SJSA1 (cell line): ENCODE measurements at places on chromosomes 11 and 22.

- no peak for DNase-seq
Observed at GRCh38 chr22:41327124-41327523, 25.8 kb downstream of the ZC3H7B start.

DNA sequence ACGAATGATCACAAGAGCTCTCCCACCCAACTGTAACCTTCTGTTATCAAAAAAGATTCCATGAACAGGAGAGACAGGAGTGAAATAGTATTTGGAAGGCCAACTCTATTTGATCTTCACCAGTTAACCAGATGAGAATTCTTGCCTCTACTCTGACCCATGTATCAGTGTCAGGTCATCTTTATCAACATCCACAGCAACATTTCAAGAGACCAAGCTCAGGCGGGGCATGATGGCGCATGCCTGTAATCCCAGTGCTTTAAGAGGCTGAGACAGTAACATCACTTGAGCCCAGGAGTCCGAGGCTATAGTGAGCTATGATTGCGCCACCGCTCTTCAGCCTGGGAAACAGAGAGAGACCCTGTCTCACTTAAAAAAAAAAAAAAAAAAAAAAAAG lies 62.3 kb downstream of the GAB2 start:
- no peak for DNase-seq

GRCh38 chr11:74138572-74138971 lies 32.2 kb downstream of the C2CD3 start:
- peak; percentile 59 for DNase-seq

DNA sequence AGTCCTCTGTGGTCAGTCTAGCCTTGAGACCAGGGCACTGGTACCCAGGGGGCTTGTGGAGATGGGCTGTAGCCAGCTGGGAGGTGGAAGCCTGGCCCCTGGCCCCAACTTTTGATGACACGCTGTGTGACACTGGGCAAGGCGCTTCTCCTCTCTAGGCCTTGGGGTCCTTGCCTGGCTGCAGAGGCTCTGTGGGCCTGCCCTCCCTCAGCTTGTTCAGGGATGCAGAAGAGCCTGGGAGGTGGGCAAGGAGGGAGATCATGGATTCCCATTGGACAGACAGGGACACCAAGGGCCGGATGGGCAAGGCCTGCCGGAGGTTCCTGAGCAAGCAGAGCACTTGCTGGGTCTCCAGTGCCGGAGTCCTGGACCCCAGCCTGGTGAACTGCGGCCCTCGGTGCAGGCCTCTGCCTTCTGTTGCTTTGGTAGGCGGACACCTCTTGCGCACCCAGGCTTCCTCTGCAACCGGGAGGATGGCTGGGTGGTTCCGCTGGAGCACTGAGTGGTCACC lies 1.3 kb upstream of the PPP2R5B start:
- no peak for DNase-seq

- DNase-seq = no peak
Observed at GRCh38 chr22:39859903-39860588, 33.5 kb downstream of the ENTHD1 start.

GRCh38 chr11:105489446-105489845 lies 120.4 kb upstream of the GRIA4 start:
- DNase-seq = no peak

GRCh38 chr11:69253028-69253427 lies 40.9 kb upstream of the MYEOV start:
- DNase-seq = no peak

DNA sequence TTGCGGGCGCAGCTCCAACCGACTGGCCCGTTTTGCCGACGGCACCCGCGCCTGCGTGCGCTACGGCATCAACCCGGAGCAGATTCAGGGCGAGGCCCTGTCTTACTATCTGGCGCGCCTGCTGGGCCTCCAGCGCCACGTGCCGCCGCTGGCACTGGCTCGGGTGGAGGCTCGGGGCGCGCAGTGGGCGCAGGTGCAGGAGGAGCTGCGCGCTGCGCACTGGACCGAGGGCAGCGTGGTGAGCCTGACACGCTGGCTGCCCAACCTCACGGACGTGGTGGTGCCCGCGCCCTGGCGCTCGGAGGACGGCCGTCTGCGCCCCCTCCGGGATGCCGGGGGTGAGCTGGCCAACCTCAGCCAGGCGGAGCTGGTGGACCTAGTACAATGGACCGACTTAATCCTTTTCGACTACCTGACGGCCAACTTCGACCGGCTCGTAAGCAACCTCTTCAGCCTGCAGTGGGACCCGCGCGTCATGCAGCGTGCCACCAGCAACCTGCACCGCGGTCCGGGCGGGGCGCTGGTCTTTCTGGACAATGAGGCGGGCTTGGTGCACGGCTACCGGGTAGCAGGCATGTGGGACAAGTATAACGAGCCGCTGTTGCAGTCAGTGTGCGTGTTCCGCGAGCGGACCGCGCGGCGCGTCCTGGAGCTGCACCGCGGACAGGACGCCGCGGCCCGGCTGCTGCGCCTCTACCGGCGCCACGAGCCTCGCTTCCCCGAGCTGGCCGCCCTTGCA lies 1.0 kb downstream of the FJX1 start:
- DNase-seq = peak; percentile 61

DNA sequence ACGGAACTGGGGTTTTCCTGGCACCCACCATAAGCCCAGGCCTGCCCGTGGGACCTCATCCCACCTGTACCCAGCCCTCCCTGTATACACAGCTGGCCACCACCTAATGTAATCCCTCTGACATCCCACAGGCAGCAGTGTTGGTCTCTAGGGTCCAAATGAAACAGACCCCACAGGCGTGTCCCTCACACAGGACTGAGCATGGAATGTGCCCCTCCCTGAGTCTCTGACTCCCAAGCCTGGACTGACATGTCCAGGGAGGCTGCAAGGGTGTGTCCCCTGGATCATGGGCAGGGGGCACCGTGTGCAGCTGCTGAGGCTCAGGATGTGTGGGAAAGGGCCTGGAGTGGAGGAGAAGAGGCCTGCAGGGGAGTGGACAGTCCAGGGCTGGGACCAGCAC lies 50.6 kb upstream of the PPARA start:
- DNase-seq = no peak

GRCh38 chr11:74278721-74279161 lies 32.7 kb downstream of the P4HA3 start:
- DNase-seq = peak; percentile 58

- no peak for DNase-seq
Observed at GRCh38 chr11:28107191-28107749, 686 bp downstream of the KIF18A start.

DNA sequence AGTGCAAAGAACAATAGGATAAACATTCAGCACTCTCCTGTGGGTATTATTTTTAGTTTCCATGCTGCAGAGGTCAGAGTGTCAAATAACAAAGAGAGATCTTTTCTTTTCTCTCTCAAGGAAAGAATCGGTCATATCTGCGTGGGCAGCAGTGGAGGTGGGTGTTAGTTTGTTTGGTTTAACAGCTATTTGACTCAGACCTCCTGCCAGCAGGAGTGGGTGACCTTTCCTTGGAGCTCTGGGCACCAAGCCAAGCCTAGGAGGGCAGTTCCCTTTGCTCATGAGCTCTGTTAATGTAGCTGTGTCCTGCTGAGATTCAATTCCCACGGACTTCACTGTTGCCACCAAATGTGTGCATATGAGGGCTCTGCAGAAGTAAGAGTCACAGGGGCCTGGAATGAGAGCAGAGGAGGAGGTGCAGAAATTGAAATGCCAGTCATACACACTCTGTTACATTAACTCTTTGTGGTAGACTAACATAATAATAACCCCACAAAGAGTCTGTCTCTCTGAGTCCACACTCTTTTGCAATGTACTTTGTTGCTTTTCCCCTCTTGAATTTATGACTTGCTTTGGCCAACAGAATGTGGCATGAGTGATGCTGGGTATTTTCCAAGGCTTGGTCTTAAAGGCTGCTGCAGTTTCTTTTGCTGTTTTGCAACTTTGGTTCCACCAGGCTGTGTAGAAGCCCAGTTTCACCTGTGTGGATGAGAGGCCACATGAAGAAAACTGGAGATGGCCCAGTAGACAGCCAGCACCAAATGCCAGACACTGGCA lies 76.0 kb upstream of the GRK3 start:
- peak; percentile 39 for DNase-seq

- DNase-seq = no peak
Observed at GRCh38 chr11:74936087-74936486, 12.8 kb downstream of the XRRA1 start.

- no peak for DNase-seq
Observed at GRCh38 chr11:119065369-119065768, 2.2 kb upstream of the VPS11 start.

GRCh38 chr22:29032014-29032475 lies 29.6 kb downstream of the C22orf31 start:
- DNase-seq = no peak
